ENCODE measurements at places on chromosomes 6 and 20. TPM values are rescaled to one million over a fixed set of nuclear protein-coding genes. Genes with fewer than 3 reads are reported as not detected.

GRCh38 chr20:21511850-21512633 lies 1.8 kb downstream of the NKX2-2 start:
- H3K27ac ChIP-seq: no peak overlapping the region
- DNase-seq: no peak
- peaks cover 63% of the 10 kb centered on the region for H3K27me3 ChIP-seq
- no peaks in the 10 kb centered on the region for H3K36me3 ChIP-seq
- no peak overlapping the region for H3K4me3 ChIP-seq

DNA sequence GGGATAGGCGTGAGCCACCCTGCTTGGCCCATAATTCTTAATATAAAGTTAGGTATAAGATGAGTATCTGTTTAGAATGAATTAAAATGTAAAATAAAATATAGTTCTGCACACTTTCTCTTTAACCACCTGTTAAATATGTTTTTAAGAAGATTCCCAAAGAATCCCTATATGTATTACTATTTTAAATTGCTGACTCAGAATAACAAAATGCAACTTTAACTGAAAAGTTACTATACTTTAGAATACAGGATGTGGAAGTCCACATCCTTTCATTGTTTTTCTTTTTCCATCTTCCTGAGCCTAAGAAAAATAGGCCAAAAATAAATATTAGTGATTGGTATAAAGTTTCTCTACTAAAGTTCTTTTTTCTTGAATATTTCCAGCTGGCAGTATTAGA lies 325.6 kb upstream of the EYS start:
- H3K27ac ChIP-seq: no peak overlapping the region
- H3K36me3 ChIP-seq: no peaks in the 10 kb centered on the region
- no peaks in the 10 kb centered on the region for H3K4me1 ChIP-seq
- H3K27me3 ChIP-seq: no peaks in the 10 kb centered on the region

DNA sequence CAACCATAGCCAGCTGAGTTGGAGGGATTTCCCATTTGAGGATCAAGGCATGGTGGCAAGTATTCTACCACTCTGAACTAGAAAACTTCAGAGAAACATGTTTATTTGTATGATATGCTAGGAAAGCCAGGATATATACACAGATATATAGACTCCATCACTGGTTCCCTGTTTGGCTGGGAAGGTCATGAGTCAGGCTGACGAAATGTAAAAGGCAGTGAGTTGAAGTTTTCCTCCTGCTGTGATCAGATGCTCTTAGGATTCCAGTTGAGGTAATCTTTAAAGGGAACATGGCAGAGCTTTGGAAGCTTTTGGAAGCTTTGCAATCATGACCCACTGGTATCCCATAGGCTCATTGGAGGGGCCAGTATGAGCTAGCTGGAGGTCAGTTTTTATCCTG lies 1369.1 kb downstream of the EPHA7 start:
- H3K27ac ChIP-seq: no peak overlapping the region
- H3K36me3 ChIP-seq: no peaks in the 10 kb centered on the region
- H3K4me3 ChIP-seq: no peak overlapping the region
- DNase-seq: no peak

DNA sequence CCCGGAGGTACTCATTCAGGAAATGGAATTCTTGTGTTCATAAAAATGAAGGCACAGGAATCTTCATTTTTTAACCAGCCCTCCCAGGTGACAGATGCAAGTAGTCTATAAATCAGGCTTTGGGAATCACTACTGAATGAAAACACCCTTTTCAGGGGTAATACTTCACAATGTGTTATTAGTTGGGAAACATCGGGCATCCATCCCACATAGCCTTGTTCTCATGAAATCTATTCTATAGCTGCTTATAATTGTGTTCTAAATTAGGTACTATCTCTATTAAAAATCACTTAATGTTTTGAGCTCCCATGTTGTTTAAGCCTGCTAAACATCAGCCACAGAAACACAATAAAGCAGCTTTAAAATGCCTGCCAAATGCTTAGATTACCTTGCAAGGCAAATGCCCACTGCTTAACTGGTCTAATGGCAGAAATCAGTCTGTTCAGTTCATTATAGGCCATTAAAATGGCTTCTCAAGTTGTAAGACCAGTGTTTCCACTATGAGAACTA lies 94.9 kb downstream of the L3MBTL3 start:
- peak; percentile 7 for DNase-seq
- no peak overlapping the region for H3K4me3 ChIP-seq
- H3K36me3 ChIP-seq: no peaks in the 10 kb centered on the region
- H3K27me3 ChIP-seq: no peaks in the 10 kb centered on the region
- H3K4me1 ChIP-seq: no peaks in the 10 kb centered on the region
- H3K27ac ChIP-seq: no peak overlapping the region

DNA sequence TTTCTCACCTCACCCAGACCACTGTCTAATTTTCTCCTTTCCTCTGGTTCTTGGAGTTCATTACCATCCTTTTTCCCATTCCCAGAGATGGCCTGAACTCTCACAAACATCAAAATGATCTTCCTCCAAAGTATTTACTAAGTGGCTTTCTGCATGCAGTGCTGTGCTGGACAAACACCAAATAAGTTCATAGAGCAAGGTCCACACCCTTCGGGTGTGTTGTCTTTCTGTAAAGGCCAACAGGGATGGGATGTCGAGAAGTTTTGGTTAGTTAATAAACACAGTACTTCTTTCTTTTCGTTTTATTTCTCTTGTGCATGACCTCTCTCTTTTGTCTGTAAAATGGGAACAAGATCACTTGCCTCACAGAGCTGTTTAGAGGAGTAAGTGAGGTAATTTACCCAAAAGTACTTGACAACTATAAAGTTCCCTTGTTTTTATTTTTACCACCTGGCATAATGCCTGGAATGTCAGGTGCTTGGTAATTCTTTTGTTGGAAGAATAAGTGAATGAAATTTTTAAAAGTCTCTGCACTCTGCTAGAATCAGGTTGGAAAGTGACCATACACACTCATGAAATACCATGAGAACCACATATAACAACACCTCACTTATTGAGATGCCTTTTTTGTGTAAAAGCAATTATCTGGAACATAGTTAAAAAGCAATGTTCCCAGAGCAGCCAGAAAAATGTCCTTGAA lies 22.8 kb upstream of the CCN6 start:
- peak overlapping the region; percentile 26 for H3K27ac ChIP-seq
- H3K4me3 ChIP-seq: no peak overlapping the region
- H3K4me1 ChIP-seq: peaks cover 15% of the 10 kb centered on the region
- DNase-seq: no peak
- no peaks in the 10 kb centered on the region for H3K36me3 ChIP-seq

DNA sequence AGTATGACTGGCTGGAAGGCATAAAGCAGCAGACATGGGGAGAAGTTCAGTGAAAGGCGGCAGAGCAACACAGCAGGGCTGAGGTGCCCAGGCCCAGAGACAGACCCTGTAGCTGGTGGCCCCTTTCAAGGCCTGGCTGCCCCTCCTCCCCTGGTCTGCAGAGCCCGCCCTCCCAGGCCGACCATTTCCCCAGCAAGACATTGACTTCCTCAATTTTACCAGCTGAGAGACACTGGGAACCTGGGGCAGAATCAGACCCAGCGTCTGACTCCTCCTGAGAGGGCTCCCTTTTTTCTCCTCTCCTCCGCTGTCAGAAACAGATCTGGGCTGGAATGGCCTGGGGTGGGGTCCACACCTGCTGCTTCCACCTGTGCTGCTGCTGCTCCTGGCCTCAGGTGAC lies at the start of gene TREML4:
TREML4 (plus strand) TSS at position 254 of the 400 bp plus-strand sequence; CDS start at position 333, 79 bp downstream.
- H3K36me3 ChIP-seq: no peaks in the 10 kb centered on the region
- no peaks in the 10 kb centered on the region for H3K27me3 ChIP-seq
- no peak within 1 kb of the TSS for H3K4me3 ChIP-seq

DNA sequence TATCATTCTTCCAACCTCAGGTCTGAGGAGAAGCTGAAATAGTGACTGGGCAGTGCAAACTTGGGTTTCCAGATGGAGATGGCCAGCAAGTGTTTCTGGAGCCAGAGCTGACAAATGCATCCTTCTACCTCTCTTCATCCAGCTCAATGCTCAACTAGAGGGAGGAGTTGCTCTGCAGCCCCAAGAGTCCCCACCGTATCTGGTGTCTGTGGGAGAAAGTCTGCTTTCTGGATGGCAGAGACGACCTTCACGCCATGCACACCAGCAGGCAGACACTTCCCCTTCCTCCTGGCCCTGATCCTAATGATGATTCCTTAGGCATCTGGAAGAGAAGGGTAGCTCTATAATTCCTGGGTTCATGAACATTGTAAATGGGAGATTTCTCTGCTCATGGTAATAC lies 127.4 kb upstream of the SPACA1 start:
- no peaks in the 10 kb centered on the region for H3K27me3 ChIP-seq
- no peaks in the 10 kb centered on the region for H3K36me3 ChIP-seq
- DNase-seq: no peak
- no peak overlapping the region for H3K4me3 ChIP-seq

DNA sequence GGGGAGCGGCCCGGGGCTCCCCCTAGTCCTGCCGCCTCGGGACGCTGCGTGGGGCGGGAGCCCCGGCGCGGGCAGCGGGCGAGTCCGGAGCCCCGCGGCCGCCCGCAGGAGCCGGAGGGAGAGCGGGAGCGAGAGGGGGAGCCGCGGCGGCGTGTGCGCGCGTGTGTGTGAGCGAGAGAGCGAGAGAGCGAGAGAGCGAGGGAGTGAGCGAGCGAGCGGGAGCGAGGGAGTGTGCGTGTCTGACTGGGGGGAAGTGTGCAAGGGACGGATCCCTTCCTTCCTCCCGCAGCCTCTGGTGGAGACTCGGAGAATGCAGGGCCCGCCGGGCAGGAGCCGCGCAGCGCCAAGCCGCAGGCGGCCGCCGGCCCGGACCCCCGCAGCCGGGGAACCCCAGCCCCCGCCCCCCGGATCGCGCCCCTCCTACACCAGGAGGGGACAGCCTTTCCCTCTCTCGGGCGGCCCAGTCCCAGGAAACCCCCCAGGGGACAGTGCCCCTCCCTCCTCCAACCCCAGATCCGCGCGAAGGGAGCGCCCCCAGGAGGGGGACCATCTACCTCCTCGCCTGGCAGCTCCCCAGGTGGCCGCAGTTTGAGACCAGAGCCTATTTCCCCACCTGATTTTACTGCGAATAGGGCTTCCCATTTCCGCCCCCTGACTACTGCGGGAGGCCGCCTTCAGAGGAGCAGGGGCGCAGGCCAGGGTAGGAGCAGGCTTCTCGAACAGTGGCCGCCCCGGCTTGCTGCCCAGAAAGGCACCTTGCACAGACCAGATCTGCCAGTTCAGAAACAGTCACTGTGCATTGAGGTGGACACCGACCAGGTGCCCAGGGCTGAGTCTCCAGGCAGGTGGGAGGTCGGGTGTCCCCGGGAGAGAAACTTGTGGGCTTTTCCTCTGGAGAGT lies at the start of gene CDH22:
CDH22 (minus strand) TSS at position 241 of the 900 bp plus-strand sequence. CDS start 57,204 bp downstream, outside the sequence.
- peak; percentile 55 for DNase-seq
- H3K27ac ChIP-seq: no peak within 1 kb of the TSS
- H3K36me3 ChIP-seq: no peaks in the 10 kb centered on the region
- H3K4me3 ChIP-seq: no peak within 1 kb of the TSS

Gene CASP8AP2
- 17.5 TPM for total RNA-seq

Gene LY6G5B
- total RNA-seq: 15.1 TPM

GRCh38 chr20:16846006-16846405 lies 97.8 kb downstream of the OTOR start:
- H3K4me1 ChIP-seq: no peaks in the 10 kb centered on the region
- H3K4me3 ChIP-seq: no peak overlapping the region
- H3K27ac ChIP-seq: no peak overlapping the region
- H3K36me3 ChIP-seq: no peaks in the 10 kb centered on the region

GRCh38 chr20:24798930-24799705 lies 150.0 kb upstream of the CST7 start:
- H3K27ac ChIP-seq: no peak overlapping the region
- no peaks in the 10 kb centered on the region for H3K4me1 ChIP-seq
- no peaks in the 10 kb centered on the region for H3K36me3 ChIP-seq
- H3K4me3 ChIP-seq: no peak overlapping the region
- DNase-seq: no peak
- no peaks in the 10 kb centered on the region for H3K27me3 ChIP-seq

GRCh38 chr20:11217326-11218172 lies 543.8 kb upstream of the JAG1 start:
- no peak for DNase-seq
- H3K27ac ChIP-seq: peak overlapping the region; percentile 3
- H3K4me1 ChIP-seq: peaks cover 7% of the 10 kb centered on the region
- no peak overlapping the region for H3K4me3 ChIP-seq
- no peaks in the 10 kb centered on the region for H3K27me3 ChIP-seq

Gene FKBP1A
- total RNA-seq: 220 TPM

DNA sequence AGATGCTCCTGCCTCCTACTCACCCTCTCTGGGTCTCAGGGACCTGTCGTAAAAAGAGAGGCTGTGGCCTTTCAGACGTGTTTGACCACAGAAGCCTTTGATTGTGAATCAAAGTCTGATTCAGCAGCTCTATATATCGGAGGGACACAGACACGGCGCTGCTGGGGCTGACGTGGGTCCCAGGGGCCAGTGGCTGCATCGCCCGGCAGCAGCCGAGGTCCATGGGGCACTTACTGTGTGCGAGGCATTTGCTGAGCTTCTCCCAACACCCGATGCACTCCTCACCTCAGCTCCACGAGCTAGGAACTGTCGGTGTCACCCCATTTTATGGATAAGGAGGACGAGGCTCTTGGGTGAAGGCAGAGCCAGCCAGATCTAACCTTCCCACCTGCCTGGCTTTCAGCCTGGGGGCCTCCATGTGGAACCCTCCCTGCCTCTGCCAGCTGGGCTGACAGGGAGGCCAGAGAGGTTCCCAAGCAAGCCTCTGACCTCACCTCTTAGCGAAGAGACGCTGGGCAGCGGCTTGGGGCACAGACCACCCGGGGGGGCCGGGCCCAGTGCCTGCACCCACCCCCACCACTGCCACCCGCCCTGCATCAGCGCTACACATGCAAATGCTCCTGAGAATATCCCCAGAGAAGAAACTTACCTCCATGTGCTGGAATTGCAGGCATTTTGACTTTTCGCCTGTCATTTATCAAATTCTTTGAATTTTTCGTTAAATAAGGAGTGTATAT lies 19.9 kb downstream of the PMEPA1 start:
- no peak overlapping the region for H3K4me3 ChIP-seq
- H3K4me1 ChIP-seq: no peaks in the 10 kb centered on the region
- no peak for DNase-seq
- H3K36me3 ChIP-seq: no peaks in the 10 kb centered on the region

Gene MEI4
- 1.2 TPM for total RNA-seq

Gene ZNF165
- 3.6 TPM for total RNA-seq

Gene SLC17A2
- 0.76 TPM for total RNA-seq

GRCh38 chr6:36627801-36628246 lies 33.7 kb downstream of the SRSF3 start:
- no peak for DNase-seq
- peaks cover 21% of the 10 kb centered on the region for H3K4me1 ChIP-seq
- H3K36me3 ChIP-seq: no peaks in the 10 kb centered on the region
- no peak overlapping the region for H3K4me3 ChIP-seq
- peak overlapping the region; percentile 75 for H3K27ac ChIP-seq
- H3K27me3 ChIP-seq: no peaks in the 10 kb centered on the region

Data from kidney (tissue), 22 donors.